GM23338 (cell line): ENCODE measurements at places on chromosomes 2 and 18. TPM values are rescaled to one million over a fixed set of nuclear protein-coding genes. Genes with fewer than 3 reads are reported as not detected.

DNA sequence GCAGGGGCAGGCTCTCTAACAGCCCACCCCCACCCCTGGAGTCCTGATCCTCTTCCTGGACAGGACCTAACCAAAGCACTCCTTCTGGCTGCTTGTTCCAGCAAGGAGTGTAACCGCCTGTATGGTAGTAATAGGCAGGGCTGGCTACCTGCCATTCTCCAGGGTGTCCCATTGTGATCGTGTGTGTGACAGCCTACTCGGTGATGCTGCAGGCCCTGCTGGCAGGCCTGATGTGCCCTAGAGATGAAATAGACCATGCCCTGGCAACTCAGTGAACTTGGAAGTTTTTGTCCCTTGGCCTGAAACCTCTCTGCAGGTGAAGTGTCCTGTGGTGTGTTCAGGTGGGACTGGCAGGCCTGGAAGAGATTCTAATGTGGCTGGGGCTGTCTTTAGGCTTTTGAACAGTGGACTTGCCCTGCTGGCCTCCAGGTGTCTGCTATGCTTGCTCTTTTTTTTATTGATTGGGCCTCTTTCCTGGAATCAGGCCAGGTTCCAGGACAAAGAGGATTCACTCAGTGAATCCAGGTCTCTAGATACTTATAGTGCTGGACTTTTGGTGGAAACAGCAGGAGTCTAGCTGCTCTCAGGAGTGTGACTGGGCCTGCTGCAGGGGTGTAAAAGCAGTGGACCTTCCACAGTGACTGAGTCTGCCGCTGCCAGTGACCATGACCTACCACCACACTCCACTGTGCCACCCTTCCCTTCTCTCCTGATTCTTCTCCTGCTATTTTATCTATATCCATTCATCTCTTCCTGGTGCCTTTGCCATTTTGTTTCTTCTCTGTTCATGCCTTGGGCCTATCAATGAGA, 132.1 kb downstream of the CTIF start:
- DNase-seq = no peak

Gene STAT4
- 0.16 and 0.52 TPM in 2 replicates for total RNA-seq

GRCh38 chr2:129605646-129606045, 373.8 kb upstream of the RAB6C start:
- no peak for DNase-seq

Gene MYO7B
- not detected in 2 replicates for total RNA-seq

DNA sequence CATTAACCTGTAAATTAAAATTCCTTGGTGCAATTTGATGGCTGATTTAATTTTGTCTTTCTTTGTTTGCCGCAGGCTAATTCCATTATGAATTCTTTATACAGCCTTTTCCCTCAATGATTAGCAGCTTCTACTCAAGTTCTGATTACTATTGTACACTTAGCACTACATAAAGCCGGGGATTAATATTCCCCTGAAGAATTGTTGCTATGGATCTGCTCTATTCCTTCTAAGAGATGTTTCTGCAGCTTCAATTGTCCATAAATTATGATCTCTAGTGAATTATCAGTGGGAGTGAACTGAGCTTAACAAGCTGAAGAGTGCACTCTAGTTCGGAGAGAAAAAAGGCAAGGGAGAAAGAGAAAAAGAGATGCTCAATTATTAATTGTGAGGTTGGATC, 433.7 kb upstream of the SPRED2 start:
- no peak for DNase-seq

Gene TMEM198
- total RNA-seq = 13.7 and 25.6 TPM in 2 replicates

DNA sequence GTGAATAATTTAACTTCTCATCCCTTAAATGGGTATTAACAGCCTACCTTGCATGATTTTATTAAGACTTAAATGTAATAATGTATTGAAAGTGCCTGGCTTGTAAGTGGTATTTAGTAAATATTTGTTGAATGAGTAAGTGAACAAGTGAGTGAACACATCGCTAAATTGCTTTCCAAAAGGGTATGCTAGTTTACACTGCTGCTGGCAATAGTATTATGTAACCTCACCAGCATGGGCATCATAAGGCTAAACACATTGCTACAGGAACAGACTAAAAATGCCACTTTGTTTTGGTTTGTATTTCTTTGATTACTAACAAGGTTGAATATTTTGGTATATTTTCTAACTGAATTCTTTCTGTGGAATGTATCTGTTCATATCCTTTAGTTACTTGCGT, 9.8 kb downstream of the WDR43 start:
- DNase-seq = no peak

- no peak for DNase-seq
Observed at GRCh38 chr2:148667113-148667836, 22.7 kb downstream of the EPC2 start.

Gene CREG2
- total RNA-seq = 0.12 and 2.6 TPM in 2 replicates

DNA sequence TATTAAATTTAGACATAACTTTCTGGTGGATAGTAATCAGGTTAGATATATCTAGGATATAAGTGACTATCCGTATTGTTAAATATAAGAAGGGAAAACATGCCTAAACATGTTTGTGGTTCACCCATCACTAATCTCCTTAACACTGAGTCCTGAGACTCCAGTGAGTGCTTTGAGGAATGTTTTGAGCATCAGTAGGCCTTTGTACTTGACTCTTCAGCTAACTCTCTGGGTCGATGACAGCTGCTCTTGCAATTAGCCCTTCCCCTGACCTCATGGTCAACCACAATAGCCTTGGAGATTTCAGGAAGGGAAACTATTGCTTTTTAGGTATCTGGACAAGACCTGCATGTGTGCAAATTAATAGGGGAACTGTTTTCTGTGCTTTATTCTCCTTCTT, 716.8 kb downstream of the EPHA4 start:
- DNase-seq = no peak

GRCh38 chr2:2804528-2804927, 473.5 kb upstream of the MYT1L start:
- DNase-seq = no peak

- DNase-seq = peak; percentile 72
Observed at GRCh38 chr2:166516712-166517303, 22.8 kb upstream of the SCN7A start.
